ENCODE measurements at places on chromosomes 4 and X. TPM values are rescaled to one million over a fixed set of nuclear protein-coding genes. Genes with fewer than 3 reads are reported as not detected.

DNA sequence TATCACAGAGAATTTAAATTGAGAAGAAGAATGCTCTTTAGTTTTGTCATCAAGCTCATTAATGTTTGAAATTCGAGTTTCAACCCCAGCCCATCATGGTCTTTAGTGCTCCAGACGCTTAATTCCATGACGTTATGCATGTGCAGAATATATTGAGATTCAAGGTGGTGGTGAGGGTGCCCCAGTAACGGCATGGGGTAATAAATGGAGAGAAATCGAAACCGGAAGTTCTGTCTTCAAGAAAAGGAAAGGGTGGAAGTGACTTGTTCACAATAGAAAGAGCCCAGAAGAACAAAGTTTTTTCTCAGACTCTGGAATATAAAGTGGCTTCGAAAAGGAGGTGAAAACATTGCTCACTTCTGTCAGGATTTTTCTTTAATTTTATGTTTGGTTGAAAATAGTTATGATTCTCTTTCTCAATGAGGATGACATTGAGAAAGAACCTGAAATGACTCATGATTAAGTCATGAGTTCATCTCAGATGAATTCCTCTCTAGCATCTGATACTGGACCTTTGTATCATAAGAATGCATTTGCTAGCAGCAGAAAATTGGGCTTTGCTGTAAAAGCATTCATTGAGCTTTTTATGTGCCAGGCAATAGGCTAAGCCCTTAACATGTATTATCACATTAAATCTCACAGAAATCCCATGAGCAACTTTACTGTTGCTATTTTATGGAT, 779 bp upstream of the DDX60L start:
- no peak for DNase-seq

DNA sequence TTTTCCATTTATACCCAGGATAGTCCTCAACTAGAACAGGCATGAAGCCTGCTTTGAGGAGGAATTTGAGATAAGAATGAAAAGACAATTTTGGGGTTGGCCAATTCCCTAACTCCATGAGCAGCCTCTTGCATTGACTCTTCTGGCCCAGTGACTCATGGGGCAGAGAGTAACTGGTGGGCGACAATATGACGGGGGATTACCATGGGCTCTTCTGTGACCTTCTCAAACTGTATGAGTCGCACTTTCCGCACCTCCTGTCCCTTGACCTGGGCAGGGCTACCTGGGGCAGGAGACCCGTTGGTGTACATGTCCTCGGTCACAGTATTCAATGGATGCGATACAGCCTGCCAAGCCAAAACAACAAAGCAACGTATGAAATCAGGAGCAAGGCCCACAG, 13.3 kb downstream of the MPP1 start:
- DNase-seq = no peak

DNA sequence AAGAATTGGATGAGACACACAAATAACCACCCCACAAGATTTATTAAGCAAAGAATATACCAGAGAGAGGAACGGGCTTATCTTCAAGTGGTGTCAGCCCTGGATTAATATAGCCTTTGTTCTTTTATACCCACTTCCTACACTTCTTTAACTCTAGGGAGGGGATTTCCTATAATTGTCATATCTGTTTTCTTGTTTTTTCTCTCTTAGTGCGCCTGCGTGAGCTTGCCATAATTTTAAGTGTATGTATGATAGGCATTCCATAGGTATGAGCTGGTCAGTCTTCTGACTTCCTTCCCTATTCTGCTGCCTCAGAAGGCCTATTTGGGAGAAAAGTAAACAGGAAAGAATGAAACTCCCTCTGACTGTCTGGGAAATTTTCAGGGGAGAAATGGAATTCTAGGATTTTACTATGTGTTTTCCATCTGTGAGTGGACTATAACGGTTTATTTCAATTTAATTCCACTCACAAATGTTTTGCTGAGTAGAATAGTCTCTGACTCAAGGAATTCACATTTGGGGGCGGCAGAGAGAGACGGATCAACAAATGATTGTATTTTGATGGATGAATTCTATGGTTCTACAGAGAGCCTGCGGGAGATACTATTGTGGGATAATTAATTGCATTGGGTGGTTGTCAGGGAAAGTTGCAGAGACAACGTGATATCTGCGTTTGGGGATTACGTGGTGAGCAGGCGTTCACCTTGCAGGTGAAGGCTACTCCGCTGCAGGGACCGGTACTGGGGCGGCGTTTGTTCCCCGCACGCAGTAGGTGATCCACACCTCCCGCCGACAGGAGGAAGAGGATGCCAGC, 626 bp upstream of the CEP135 start:
- no peak for DNase-seq

DNA sequence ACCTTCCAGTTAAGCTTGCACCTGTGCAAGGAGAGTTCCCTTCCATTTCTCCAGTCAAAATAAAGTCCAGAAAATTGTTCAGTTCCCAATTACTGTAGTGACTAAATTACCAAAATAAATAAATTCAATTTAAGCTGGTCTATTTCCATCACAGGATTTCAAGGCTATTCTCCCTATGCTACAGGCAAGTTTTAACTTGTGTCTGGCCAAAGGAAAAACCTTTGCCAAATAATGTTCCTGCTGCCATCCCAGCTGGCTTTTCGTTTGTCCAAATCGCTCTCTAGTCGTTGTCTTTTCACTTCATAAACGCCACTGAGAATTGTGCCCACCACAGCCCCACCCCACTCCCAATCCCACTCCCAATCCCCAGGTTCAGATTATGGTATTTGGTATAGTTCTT, 2.4 kb downstream of the KCTD8 start:
- DNase-seq = no peak

GRCh38 chrX:139091878-139092277, 380.4 kb upstream of the FGF13 start:
- no peak for DNase-seq

DNA sequence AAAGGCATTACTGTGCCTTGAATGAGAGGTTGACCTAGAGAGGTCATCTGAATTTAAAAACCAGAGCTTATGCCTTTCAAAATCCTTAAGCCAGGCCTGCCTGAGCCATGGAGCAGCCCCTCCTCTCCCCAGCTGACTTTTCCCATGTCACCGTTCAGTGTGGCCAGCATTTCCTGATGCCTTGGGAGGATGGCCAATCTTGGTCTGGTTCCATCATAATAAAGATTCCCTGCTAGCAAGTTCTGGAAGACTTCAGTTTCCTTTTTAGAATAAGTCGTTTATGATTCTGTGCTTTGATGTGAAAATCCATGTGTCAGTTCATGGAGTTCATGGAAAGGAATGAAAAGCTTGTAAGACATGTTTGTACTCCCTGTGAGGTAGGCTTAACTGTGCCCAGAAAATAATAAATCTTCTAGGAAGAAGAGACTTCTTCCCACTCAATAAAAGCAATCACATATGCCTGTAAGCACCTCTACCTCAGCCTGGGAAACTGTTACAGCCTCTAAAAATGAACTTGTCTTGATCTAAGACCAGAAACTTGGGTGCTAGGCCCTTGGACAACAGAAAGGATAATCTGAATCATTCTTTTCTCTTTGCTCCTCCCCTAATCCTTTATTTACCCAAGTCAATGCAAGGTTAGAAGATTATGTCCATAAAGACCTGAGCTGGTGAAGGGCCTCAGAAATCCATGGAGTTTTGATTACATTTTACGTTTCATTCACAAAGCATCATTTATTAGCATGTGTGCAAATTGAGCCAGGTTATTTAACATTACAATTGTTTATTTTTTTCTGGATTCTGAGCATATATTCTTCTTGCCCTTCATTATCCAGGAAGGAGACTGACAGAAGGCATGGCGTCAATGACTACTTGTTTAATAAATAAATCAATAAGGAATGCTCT, 84.0 kb upstream of the TBC1D9 start:
- DNase-seq = peak; percentile 57

DNA sequence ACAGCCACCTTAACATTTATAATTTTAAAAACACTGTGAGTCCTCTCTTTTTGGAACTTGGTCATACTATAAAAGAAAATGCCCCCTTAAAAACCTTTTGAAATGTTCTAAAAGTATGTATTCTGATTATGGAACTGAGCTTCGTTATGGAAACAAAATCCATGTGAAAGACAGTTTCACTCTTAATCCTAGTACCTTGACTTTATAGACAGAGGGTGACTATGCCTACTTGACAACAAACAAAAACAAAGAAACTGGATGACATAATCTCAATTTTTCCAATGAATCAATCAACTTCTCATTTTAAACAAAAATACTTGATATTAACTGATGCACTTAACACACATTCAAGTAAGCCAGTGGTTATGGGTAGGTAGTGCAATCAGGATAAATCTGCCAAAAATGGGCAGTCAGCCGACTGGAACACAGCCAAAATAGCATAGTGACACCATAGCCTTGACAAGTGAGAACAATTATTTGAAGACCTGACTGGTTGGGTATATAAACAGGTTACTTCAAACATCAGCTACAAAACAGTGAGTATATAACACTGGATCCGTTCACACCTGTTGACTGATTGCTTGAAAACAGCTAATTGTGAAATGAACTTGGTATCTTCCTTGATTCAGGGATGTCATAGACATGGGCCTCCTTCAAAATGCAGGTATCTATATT, 265.5 kb downstream of the PPP3CA start:
- DNase-seq = no peak

DNA sequence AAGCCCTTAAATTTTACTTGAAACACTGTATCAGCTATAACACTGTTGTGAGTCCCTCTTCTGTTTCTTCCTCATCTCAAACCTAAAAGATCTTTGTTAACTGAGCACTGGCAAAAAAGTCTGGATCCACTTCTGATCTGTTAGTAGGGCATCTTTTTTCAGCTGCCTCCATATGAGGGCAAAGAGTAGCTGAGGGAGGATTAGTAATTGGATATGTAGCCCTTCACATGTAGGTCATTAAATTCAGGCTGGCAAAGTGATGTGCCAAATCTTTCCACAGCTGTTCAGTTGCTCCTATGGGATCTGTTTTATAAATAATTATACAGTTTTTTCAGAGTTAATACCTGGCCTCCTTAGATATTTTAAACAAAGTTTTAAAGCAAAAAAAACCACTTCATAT, 1.1 kb upstream of the TRMT10A start:
- DNase-seq = no peak

- no peak for DNase-seq
These were observed 126.1 kb downstream of the NAA11 start for GRCh38 chr4:79199743-79200142.

DNA sequence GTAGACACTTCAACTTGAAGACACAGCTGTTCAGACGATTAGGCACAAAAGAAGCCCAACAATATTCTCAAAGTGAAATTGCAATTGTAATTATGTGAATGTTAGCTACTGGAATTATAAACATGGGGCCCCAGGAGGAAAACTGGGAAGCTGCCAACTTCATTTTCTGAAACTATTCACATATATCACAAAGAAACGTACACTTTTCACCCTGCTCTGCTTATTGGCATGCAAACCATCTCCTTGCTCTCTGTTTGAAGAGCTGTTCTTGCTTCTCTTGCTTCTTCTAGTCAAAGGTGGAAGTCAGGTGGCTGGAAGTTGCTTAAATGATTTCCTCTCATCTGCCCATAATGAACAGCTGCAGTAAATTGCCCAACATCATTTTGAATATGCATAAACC, 320.1 kb downstream of the CFAP299 start:
- DNase-seq = no peak

- no peak for DNase-seq
These were observed 598.7 kb upstream of the TECRL start for GRCh38 chr4:65007841-65008439.

- no peak for DNase-seq
These were observed 168.6 kb downstream of the PTTG2 start for GRCh38 chr4:38128478-38129459.

RAB33B gene
- total RNA-seq = 9.4 TPM

GRCh38 chr4:82975792-82976191, 34.8 kb downstream of the LIN54 start:
- no peak for DNase-seq

- no peak for DNase-seq
These were observed 34.9 kb downstream of the SYTL5 start for GRCh38 chrX:38041237-38041636.

TKTL1 gene
- total RNA-seq = not detected

REPS2 gene
- total RNA-seq = 24.3 TPM

TMSB15A gene
- not detected for total RNA-seq

- DNase-seq = no peak
These were observed 51.3 kb downstream of the ANXA10 start for GRCh38 chr4:168143601-168144000.

GRCh38 chrX:125604448-125604847, 284.8 kb downstream of the TEX13C start:
- no peak for DNase-seq

FAM53A gene
- total RNA-seq = 2.5 TPM

DNA sequence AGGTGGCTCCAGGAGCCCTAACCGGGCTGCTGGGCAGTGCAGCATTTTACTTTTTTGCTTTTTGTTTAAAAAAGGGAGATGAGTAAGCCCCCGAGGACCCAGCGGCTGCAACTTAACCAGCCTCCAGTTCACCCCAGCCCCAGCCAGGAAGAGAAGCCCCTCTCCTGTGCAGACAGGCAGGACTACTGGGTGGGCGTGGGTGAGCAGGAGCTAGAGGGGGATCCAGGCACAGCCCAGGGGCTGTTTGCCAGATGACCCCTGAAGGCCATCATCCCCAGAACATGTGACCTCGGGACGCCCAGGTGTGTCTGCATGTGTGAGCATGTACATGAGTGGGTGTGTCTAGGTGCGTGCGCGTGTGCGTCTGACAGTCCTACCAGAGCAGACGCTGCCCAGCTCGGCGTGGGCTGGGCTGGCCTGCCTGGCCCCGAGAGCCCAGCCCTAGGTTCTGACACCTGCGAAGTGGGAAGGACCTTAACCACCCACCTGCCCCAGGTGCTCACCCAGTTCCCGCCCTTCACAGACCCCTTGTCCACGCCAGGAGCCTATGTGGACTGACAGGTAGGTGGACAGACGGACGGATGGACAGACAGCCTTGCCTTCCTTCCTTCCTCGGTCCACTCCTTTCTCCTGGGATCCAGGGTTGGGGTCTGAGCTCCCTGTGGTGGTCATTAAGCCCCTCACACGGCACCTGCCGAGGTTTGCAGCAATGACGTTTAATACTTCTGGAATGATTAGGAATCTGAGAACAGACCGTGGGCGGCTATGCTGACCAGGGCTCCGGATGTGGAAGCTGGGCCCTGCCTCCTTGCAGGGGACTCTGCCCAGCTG, 7.8 kb upstream of the HAUS3 start:
- no peak for DNase-seq

GRCh38 chr4:153427363-153428071, 38.6 kb upstream of the TMEM131L start:
- no peak for DNase-seq

GRCh38 chr4:110104661-110105060, 93.8 kb downstream of the ELOVL6 start:
- DNase-seq = no peak

BCOR gene
- 41.3 TPM for total RNA-seq

DNA sequence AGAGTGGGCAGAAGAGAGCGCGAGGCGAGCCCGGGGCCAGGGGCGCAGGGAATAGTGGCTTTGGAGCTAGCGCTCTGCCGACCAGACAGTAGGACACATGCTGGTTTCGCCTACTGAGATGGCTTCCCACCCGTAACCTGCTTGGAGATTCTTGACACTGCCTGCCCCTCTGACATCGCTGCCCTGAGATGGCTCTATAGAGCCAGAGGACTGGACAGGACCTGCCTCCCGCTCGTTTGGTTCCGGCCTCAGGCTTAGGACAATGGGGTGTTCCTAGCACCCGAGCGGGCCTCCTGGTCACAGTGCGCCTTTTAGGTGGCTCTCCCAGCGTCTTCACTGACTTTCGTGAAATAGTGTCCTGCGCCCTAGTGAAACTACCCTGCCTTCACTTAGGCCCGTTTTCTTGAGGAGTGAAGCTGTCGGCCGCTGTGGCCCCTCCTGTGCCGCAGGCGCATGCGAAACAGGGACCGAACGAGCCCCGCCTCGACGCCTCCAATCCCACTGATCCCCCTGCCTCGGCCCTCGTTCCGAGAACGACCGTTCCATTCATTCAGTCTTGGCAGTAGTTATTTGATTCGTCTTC, 608 bp downstream of the TAF1 start:
- peak; percentile 44 for DNase-seq

All from ureter (tissue), 1 donor.